ENCODE measurements at places on chromosomes 2 and 18. TPM values are rescaled to one million over a fixed set of nuclear protein-coding genes. Genes with fewer than 3 reads are reported as not detected.

The DNAH7 gene
- 8.8 TPM for polyA plus RNA-seq

The SLC14A1 gene
- 1.7 TPM for polyA plus RNA-seq

The CD302 gene
- polyA plus RNA-seq = 13.2 TPM

The SLC9A4 gene
- polyA plus RNA-seq = 7.0 TPM

The POTEF gene
- 0.13 TPM for polyA plus RNA-seq

The RUFY4 gene
- 0.32 TPM for polyA plus RNA-seq

The TCF7L1 gene
- polyA plus RNA-seq = 50.7 TPM

The FKBP1B gene
- polyA plus RNA-seq = 10.0 TPM

The DSG1 gene
- 0.05 TPM for polyA plus RNA-seq

The NEB gene
- polyA plus RNA-seq = 30.6 TPM

The KRCC1 gene
- 59.3 TPM for polyA plus RNA-seq

The PKP4 gene
- polyA plus RNA-seq = 200 TPM

The REEP1 gene
- polyA plus RNA-seq = 3.5 TPM

The NOSTRIN gene
- 37.2 TPM for polyA plus RNA-seq

The TOGARAM2 gene
- 2.4 TPM for polyA plus RNA-seq

The ZBTB7C gene
- 12.8 TPM for polyA plus RNA-seq

The LRRFIP1 gene
- 101 TPM for polyA plus RNA-seq

The COL5A2 gene
- polyA plus RNA-seq = 133 TPM

The ERFE gene
- 7.2 TPM for polyA plus RNA-seq

The IL1RN gene
- 3.2 TPM for polyA plus RNA-seq

The MOCOS gene
- 1.2 TPM for polyA plus RNA-seq

The KCNE4 gene
- 16.9 TPM for polyA plus RNA-seq

The ALPG gene
- polyA plus RNA-seq = not detected

The CCDC178 gene
- polyA plus RNA-seq = 1.6 TPM

The KATNAL2 gene
- 14.1 TPM for polyA plus RNA-seq

The ADGRF3 gene
- 2.5 TPM for polyA plus RNA-seq

The PDE1A gene
- polyA plus RNA-seq = 24.0 TPM

The IL1RL1 gene
- polyA plus RNA-seq = 0.48 TPM

The ASPRV1 gene
- polyA plus RNA-seq = 4.7 TPM

The SLC30A3 gene
- polyA plus RNA-seq = 6.2 TPM

The LDLRAD4 gene
- polyA plus RNA-seq = 9.7 TPM

The SP5 gene
- 0.47 TPM for polyA plus RNA-seq

The MTLN gene
- 9.8 TPM for polyA plus RNA-seq

The ITGB6 gene
- 16.7 TPM for polyA plus RNA-seq

The APOB gene
- 5.3 TPM for polyA plus RNA-seq

The ZNF385B gene
- 16.8 TPM for polyA plus RNA-seq

The C2orf78 gene
- polyA plus RNA-seq = not detected

The UGT1A4 gene
- not detected for polyA plus RNA-seq

The CNOT11 gene
- polyA plus RNA-seq = 67.0 TPM

The FHOD3 gene
- polyA plus RNA-seq = 42.4 TPM

The TPO gene
- polyA plus RNA-seq = 0.20 TPM

The AGXT gene
- polyA plus RNA-seq = 0.12 TPM

The ARHGAP15 gene
- polyA plus RNA-seq = 3.7 TPM

The DCTN1 gene
- 142 TPM for polyA plus RNA-seq

The DSEL gene
- polyA plus RNA-seq = 30.2 TPM

The STON1 gene
- polyA plus RNA-seq = 39.3 TPM

The FSIP2 gene
- 4.1 TPM for polyA plus RNA-seq

The DQX1 gene
- 0.40 TPM for polyA plus RNA-seq

The LHCGR gene
- 0.37 TPM for polyA plus RNA-seq

The DCDC2C gene
- polyA plus RNA-seq = 0.65 TPM

The FSHR gene
- polyA plus RNA-seq = not detected
